ENCODE measurements at places on chromosomes 7 and 10. TPM values are rescaled to one million over a fixed set of nuclear protein-coding genes. Genes with fewer than 3 reads are reported as not detected.

The UTF1 gene
- not detected for total RNA-seq

The CCDC7 gene
- total RNA-seq = 4.2 TPM

The SORCS1 gene
- 0.12 TPM for total RNA-seq

The NFKB2 gene
- 10.3 TPM for total RNA-seq

The FAM237B gene
- not detected for total RNA-seq

The GRM3 gene
- total RNA-seq = not detected

The OR2A7 gene
- 5.7 TPM for total RNA-seq

The OR2A42 gene
- total RNA-seq = not detected
